Large intestine (tissue), 12 donors: ENCODE measurements at places on chromosomes 3 and 15.
A peak's percentile ranks its signal among the peaks of the same experiment; 100 is the strongest.

GRCh38 chr3:55487381-55488241 lies 505 bp upstream of the WNT5A start:
- DNase-seq: no peak

GRCh38 chr3:29291982-29292363 lies 11.1 kb downstream of the RBMS3 start:
- no peak for DNase-seq

GRCh38 chr3:151227266-151227806 lies 24.3 kb upstream of the GPR171 start:
- no peak for DNase-seq

DNA sequence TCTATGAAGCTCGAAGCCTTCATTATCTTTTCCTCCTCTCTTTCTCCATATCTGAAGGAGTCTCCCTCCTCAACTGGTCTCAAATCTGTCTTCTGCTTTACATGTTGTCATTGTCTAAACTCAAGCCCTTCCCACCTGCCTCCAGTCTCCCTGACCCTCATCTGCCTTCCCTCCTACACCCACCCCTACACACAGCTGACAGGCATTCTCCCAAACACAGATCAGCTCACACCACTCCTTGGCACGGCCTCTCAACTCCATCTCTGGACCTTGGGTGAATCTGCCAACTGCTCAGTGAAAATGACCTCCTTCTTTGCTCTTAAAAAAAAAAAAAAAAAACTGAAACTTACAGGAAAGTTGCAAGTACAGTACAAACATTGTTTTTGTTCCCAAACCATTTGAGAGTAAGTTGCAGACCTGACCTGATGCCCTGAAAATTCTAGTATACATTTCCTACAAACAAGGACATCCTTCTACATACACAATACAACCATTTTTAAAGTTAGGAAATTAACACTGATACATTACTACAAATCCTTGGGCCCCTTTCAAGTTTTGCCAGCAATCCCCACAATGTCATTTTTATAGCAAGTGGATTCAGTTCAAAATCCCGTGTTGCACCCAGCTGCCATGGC lies 49.4 kb upstream of the UBE2E1 start:
- no peak for DNase-seq

- no peak for DNase-seq
Measured at GRCh38 chr3:45981346-45982074, 14.1 kb downstream of the FYCO1 start.

- peak; percentile 94 for DNase-seq
Measured at GRCh38 chr3:4776980-4777581, 202.2 kb upstream of the BHLHE40 start.

DNA sequence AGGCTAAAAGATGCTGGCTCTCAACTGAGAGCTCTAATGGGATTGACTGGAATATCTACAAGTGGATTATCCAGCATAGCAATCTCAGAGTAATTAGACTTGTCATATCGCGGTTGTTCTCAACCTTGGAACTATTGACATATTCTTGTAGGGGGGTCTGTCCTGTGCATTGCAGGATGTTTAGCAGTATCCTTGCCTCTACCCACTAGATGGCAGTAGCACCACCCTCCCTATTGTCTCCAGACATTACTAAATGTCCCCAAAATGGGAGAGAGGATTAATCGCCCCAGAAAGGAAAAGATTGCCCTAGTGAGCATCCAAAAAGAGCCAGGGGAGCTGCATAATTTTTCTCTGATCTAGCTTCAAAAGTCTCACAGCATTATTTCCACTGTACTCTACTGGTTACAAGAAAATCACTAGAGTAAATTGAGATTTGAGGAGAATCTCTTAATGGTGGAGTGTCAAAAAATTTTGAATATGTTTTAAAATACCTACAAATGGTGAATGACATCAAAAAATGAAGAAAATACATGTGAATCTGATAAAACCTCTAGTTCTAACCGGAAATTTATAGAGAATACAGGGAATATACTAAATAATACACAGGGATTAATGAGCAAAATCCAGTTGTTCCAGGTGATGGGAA lies 388.2 kb upstream of the AGTR1 start:
- no peak for DNase-seq

- DNase-seq: no peak
Measured at GRCh38 chr3:57939775-57940174, 68.4 kb upstream of the FLNB start.

- DNase-seq: no peak
Measured at GRCh38 chr3:3468596-3468995, 289.1 kb upstream of the CRBN start.

DNA sequence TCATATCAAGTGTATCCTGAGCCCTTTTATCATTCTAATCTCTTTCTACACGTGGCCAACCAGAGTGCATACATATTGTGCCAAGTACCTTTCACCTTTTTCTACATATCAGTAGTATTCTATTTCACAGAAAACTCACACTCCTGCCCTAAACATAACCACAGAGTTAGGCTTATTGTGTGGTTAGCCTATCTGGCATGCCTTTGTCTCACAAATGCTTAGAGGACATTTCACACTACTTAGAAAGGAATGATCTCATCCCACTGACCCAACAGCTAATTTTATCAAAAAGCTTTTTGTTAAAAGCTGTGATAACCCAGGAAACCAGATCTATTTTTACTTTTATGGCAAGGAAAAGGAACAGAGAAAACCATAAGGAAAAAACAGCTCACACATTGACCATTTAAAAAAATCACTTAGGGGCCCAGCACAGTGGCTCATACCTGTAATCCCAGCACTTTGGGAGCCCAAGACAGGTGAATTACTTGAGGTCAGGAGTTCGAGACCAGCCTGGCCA lies 17.8 kb upstream of the MAP4 start:
- peak; percentile 26 for DNase-seq

GRCh38 chr3:111617912-111618601 lies 22.9 kb upstream of the ZBED2 start:
- no peak for DNase-seq

GRCh38 chr3:37154668-37155314 lies 19.6 kb downstream of the LRRFIP2 start:
- no peak for DNase-seq

- DNase-seq: no peak
Measured at GRCh38 chr15:89198934-89199333, 22.4 kb downstream of the RLBP1 start.

DNA sequence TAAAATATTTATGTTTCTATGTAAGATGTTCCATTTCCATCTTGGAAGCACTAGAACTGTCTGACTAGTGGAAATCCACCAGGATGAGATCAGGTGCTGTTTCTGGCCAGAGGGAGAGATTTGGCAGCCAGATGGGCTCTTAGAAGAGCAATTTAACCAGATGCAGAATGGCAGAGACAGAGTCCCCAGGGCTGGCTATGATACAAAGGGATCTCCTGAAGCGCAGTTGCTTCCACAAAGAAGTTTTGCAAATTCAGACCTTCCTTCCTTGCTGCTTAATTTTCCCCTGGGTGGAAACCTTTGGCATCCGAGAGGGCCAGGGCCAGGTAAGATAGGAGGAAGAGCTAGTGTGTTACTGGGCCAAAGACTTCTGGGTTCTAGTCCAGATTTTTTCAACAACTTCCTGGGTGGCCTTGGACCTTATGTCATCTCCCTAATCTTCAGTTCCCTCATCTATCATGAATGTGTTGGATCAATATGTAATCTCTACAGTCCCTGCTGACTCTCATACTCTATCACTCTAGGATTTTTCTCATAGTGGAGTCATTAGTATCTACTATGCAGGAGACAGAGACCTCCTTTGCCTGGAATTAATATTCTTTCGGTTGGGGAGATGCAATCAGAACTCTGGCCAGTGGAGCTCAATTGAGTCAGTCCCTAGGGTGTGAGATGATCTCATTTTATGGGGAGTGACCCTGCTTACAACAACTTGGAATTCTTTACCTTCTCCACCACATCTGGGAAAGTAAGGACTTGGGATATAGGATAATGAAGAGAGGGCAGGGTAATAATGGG lies 41.1 kb upstream of the NDUFB4 start:
- no peak for DNase-seq

DNA sequence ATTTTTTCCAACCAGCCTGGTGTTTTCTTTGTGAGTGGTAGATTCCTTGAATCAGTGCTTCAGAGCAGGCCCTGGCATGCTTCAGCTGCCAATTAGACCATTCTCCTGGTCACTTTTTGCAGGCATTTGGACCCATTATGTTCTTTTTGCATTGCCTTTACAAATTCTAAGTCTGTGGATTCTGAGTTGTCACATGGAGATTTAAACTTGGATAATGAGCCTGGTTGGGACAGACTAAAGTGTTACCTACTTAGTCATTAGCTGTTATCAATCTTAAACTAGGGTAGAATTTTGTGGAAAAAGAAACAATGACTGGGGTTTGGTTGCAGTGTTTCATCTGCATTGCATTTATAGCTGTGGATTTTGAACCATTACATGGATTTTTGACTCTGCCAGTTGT lies 40.6 kb downstream of the ARHGEF26 start:
- DNase-seq: no peak

DNA sequence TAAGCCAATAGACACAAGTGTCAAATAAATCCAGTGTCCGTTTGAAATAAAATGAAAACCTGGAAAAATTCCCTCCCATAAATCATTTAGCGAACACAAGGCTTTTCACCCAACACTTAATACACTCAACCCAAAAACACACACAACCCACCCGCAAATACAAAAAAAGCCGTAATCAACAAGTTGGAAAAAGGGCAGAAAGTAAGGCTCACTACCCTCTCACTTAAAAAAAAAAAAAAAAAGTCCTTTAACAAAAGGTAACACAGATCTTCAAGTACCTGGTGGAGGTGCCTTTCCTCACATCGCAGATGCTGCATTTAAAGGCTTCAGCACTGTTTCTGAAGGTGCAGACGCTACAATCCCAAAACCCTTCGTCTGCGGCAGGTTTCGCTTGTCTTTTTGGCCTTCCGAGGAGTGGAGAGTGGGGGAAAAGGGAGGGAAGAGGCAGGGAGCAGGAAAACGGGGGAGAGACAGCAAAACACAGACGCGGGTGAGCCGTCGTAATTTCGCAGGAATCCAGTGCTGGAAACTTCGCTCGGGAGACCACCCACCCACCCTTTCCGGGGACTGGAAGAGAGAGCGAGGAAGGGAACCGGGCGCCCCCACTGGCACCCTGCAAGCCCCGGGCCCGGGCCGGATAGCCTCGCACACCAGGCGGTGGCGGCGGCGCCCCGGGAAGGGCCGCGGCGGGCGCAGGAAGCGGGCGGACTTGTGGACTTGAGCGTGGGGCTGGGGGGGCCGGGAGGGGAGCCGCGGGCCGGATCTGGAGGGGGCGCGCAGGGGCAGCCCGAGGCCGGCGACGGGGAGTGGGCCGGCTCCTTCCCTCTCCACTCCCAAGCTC lies 401.8 kb downstream of the SHQ1 start:
- no peak for DNase-seq

DNA sequence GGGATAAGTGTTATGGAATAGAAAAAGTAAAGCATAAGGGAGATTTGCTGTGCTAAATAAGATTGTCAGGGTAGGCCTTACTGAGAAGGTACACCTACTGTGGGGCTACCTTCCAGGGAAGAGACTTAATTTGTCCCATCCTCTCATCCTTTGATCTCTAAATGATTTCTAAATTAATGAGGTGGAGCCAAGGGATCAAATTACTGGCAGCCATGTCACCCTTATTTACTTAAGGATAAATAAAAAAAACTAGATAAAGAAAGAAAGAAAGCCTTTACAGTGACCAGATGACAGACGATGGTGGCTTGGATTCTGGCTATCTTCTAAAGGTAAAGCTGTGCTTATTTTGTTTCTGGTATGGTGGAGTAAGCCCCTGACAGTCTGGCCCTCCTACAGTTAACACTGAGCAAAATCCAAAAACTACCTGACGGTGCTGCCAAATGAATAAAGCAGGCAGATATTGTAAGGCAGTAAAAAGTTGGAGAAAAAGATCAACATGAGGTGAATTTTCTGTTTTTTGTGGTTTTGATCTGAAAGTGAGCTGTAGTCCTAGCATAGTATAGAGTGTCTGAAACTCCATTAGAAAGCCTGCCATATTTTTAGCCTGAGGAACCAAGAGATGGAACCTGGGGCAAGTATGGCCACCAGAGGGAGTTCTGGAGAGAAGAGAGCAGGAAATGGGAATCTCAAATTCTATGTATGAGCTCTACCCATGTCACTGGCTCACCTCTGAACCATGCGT lies 285.1 kb upstream of the MANF start:
- peak; percentile 8 for DNase-seq
